Hematopoietic multipotent progenitor cell (in vitro differentiated cells): ENCODE measurements at places on chromosomes 5 and 9. TPM values are rescaled to one million over a fixed set of nuclear protein-coding genes. Genes with fewer than 3 reads are reported as not detected.

GRCh38 chr5:96969366-96969765 is 33.5 kb downstream of the LNPEP start:
- DNase-seq, result no peak

DNA sequence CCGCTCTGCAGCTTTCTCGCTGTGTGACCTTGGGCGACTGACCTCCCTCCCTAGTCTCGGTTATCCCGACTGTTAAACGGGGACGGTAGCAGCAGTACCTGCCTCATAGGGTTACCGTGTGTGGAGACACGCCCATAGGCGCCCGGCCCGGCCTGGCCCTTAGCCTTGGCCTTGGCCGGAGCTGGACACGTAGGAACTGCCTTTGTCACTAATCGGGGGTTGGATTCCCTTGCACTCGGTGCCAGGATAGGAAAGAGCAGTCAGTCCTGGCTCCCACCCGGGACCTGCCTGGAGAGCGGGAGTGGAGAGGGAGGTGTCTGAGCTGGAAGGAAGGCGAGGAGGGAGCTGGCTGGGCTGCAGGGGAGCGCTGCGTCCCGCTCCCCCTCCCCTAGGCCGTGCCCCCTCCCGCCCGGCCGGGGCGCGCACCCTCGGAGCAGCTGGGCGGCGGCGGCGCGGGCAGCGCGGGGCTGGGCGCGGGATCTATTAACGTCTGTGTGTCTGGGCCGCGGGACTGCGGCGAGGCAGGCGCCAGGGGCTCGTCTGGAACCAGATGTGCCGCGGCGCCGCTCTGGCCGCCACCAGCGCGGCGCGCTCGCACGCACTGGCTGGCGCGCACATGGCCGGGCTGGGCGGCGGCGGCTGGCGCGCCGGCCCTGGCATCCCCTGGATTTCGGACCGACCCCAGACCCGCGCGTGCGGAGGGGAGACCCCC is 31.7 kb downstream of the PRRX2 start:
- peak; percentile 60 for DNase-seq

The GRXCR2 gene
- not detected for total RNA-seq

The NR3C1 gene
- 39.9 TPM for total RNA-seq

The ACOT12 gene
- total RNA-seq, result under 0.01 TPM

DNA sequence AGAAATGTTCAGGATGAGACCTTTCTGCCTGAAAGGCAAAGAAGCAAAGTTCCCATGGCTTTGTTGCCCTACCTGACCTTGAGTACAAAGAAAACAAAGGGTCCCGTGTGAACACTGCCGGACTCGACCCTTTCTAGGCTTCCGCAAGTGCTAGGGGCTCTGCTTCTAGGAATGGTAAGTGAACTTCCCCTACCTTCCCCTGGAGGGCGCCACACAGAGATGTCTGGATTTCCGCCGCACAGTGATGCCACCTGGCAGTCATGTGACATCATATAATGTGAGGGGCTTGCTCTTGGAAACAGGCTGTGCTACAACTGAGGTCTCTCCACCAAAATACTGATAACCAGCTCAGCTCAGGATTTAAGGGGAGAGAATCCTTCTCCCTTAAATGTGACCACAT is 56.6 kb downstream of the HSD17B3 start:
- no peak for DNase-seq

The TBC1D13 gene
- 21.3 TPM for total RNA-seq

DNA sequence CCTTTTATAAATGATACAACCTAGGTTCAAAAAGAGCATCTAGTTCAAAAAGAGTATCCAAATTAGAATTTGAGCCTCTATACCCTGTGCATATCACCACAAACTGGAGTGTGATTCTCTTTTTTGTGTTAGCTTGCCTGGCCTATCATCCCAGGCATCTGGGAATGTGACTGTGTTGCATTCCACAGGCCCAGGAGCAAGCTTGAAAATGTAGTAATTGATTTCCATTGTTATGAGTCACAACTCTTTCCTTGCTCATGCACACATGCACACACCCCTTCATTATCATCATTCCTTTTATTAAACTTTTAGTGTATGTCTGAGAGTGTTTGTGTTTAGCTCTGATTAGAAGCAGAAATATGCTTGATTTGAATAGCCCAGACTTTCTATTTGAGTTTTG is 75.2 kb downstream of the FCHO2 start:
- no peak for DNase-seq

DNA sequence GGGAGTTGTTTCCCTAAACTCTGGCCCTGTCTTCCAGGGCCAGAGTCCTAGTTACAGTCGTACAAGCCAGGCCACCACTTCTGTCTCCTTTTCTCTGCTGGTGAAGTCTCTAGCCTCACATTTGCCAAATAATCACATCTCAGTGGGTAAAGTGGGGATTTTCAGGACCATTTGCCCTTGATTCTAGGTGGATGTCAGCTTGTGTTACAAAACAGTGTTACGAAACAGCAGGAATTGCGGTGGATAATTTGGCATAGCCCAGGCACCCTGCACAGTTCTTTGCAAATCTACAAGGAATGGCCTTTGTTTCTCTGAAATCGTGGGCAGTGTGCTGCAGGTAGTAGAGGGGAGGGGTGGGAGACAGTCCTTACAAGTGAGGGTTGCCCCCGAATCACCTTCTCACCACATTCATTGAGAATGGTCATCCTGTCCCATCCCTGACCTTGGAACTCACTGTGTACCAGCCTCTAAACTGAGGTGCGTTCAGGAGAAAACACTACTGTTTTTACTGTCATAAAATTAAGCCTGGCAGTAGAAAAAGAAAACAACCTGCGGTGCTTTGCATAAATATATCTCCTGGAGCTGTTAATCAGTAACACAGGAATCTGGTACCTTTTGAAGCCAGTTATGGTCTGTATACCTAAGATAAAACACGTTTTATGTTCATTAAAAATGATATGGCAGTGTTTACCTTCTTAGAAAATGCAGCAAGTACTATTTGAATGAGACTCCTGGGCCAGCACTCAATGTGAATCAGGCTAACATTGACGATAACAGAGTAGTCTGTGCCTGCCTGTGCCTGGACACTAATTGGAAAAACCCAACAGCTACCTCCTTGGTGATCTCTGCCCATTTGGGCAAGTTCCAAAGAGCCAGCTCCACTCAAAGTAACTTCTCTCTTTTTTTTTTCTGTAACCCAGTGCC is 44.3 kb downstream of the CYSTM1 start:
- no peak for DNase-seq

DNA sequence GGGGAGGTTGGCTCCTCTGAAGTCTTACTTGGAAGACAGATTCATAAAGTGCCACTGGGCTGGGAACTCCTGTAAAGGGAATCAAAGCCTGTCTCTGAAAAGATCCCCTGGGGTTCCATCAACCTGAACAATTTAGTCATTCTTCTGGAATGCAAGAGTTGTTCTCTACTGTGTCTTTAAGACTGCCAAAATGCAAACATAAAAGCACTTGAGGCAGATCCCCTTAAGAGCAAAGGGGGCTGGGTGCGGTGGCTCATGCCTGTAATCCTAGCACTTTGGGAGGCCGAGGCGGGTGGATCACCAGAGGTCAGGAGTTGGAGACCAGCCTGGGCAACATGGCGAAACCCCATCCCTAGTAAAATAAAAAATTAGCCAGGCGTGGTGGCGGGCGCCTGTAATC is 16.7 kb downstream of the CDKN2AIPNL start:
- DNase-seq, result no peak

GRCh38 chr5:160496784-160497183 is 75.1 kb downstream of the PTTG1 start:
- DNase-seq, result no peak

DNA sequence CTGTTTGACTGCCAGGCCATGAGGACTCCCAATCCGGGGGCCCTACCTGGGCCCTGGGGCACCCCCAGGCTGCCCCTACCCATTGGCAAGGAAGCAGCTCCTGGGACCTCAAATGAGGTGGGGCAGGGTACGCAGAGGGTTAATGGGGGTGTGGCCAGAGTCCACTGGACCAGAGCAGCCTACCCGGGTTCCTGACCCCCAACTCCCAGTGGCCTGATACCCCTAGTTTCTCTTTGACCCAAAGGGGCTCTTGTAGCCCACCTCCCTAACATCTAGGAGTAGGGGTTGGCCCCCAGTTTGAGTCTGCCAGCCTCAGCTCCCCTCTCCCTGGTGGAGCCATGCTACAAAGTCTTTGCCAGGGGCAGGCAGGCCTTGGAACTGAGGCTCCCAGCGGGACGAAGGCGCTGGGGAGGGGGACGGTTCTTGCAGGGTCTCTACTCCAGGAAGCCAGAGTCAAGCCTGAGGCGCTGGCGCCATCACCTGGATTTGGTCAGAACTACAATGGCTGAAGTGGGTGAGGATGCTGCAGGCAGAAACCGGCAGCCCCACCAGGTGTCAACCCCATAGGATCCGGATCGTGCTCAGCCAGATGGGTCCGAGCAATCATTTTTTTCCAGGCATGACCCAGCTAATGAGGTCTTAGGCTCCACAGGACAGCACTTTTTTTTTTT is 8.4 kb upstream of the CERCAM start:
- peak; percentile 80 for DNase-seq

DNA sequence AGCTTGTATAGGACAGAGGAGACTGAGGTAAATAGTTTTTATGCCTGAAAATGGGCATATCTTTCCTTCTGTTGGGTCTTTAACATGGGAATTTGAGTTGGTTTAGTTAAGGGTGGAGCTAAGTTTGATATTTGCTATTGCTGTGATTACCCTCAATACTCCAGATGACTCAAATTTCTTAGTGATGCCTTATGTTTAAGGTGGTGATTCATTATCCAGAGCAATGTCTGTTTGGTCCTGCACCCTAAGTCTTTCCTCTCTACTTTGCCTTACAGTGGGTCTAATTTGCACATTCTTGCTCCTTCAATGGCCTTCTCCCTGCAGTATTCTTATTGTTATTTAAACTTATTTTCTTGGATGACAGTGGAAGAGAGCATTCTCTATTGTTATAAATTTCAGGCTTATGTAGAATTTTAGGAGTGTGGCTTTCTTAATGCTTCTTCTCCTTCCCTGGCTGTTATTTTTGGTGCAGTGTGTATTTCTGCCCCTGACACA is 312.9 kb upstream of the RPS23 start:
- DNase-seq, result no peak

DNA sequence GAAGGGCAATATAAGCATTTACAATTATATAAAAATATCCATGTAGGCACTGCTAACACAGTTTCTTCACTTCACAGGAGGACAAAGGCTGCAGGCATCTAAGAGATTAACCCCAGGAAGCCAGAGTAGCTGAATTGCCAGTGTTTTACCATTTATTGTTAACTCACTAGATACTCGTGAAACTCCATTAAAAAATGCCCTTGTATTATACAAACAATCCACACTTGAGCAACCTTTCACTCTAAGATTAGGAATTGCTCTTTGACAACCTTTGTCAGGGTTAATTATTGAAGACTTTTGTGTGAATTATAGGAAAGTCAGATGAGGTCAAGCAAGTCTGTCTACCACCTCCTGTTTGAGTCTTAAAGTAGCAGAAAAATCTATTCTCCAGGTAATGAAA is 317.8 kb downstream of the ADGRV1 start:
- DNase-seq, result no peak

The ZER1 gene
- 73.2 TPM for total RNA-seq

The N4BP3 gene
- 5.1 TPM for total RNA-seq

GRCh38 chr5:79793722-79794121 is 104.1 kb downstream of the CMYA5 start:
- DNase-seq, result no peak

The RNF183 gene
- under 0.01 TPM for total RNA-seq

DNA sequence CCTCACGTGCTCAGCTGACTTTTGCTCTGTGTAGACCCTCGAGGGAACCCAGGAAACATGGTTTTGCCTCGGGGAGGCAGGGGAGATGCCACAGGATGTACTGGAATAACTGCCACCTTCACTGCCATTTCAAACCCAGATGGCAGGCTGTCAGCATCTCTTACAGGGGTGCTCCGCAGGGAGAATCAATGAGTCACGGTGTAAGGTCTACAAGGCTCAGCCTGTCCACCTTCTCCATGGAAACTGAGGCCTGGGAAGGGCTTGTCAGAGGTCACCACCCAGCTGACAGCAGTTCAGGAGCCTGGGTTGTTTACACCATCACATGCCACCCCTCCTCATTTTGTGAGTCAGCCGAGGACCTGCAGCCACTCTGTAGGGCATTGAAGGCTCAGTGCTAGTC is 30.8 kb downstream of the DAB2IP start:
- no peak for DNase-seq

GRCh38 chr5:158451203-158451992 is 592.5 kb upstream of the CLINT1 start:
- DNase-seq, result no peak

The C9orf50 gene
- total RNA-seq, result not detected

DNA sequence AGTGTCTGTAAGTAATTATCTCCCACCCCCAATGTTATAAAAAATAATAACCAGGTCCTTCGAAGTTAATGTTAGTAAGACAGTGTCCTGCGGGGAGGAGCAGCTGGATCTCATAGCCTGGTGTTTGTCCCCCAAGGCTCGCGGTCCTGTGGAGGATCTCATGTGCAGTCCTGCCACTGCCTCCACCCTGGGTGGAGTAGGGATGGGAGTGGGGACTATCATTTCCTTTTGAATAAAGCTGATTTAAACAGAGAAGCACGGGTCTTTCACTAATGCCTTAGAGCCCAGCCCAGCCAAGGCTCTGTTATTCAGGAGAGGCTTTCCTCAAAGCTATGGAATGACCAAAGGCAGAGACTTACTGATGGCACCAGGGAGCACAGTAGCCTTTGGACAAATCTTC is 40.2 kb downstream of the SUB1 start:
- no peak for DNase-seq

GRCh38 chr5:36891266-36891665 is 14.7 kb downstream of the NIPBL start:
- no peak for DNase-seq
